Psoas muscle (tissue), 8 donors: ENCODE measurements at places on chromosomes 3 and 15.
A peak's percentile ranks its signal among the peaks of the same experiment; 100 is the strongest.

- H3K4me3 ChIP-seq: no peak overlapping the region
- no peaks in the 10 kb centered on the region for H3K36me3 ChIP-seq
- H3K27me3 ChIP-seq: no peaks in the 10 kb centered on the region
- H3K4me1 ChIP-seq: peaks cover 7% of the 10 kb centered on the region
- DNase-seq: peak; percentile 33
Measured at GRCh38 chr3:195591220-195591619, 7.5 kb upstream of the APOD start.

DNA sequence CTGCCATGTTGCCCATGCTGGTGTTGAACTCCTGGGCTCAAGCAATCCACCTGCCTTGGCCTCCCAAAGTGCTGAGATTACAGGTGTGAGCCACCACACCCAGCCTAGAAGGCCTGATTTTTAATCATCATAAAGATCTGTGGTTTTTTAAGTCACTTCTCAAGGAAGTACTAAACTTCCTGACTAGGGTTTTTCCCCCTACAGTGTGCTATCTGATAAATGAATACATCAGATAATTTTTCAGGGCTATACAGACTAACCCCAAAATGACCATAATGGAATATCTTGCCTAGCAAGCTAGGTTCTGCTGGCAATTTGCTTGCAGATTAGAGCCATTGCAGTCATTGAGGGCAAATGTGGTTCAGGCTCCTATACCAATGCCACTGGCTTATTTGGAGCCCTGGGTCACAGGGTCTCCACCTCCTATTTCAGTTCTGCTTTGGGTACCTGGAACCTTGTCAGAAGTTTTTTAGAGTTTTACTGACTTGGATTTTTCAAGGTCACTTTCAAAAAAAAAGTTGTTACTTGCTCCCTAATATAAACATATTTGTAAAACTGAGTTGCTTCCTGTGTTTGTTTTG lies 80.8 kb downstream of the SLC49A4 start:
- DNase-seq: no peak
- H3K4me1 ChIP-seq: no peaks in the 10 kb centered on the region
- H3K27ac ChIP-seq: no peak overlapping the region
- peaks cover 71% of the 10 kb centered on the region for H3K36me3 ChIP-seq
- no peak overlapping the region for H3K4me3 ChIP-seq
- no peaks in the 10 kb centered on the region for H3K27me3 ChIP-seq

DNA sequence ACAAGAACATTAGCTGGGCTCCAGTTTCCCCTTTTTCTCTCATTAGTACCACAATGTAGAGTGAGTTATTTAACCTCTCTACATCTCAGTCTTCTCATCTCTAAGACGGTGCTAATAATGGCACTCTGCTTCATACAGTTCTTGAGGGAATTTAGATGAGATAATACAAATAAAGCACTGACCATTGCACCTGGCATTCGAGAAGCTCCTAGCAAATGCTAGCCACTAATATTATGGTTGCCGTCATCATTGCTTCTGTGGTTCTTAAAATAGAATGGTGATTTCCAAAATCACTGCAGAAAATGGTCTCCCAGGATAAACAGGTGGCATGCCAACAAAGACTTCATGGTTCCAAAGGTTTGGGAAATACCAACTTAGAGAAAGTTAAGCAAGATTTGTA lies 213.0 kb downstream of the RORA start:
- H3K4me3 ChIP-seq: no peak overlapping the region
- H3K36me3 ChIP-seq: no peaks in the 10 kb centered on the region
- H3K4me1 ChIP-seq: peaks cover 28% of the 10 kb centered on the region

DNA sequence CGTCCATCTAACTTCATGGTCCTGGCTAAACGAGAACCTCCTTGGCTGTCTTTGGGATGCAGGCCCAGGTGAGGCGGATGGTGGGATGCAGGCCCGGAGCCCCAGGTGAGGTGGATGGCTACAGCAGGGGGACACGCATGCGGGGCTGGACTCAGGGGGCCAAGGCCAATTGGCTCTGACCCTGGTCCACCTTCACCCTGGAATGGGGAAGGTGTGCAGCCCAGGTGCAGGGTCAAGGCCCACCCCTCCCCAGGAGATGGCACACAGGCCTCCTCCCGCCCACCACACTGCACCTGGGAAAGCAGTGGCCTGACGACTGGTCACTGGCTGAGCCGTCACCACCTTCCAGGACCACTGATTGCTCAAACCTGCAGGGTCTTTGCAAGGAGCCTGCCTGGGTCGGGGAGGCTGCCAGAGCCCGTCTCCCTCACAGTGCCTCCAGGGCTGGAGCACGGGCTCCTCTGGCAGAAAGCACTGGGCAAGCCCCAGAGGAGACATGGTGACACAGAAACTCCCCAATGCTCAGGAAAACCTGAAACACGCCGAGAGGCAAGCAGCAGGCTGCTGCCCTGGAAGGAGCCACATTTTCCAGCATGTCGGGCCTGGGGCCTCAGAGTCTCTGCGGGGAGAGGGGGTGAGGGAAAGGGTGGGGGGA lies 159.6 kb downstream of the LRRK1 start:
- no peaks in the 10 kb centered on the region for H3K27me3 ChIP-seq
- H3K4me1 ChIP-seq: no peaks in the 10 kb centered on the region
- no peaks in the 10 kb centered on the region for H3K36me3 ChIP-seq

- no peak for DNase-seq
- H3K27ac ChIP-seq: no peak overlapping the region
- H3K4me3 ChIP-seq: no peak overlapping the region
- H3K4me1 ChIP-seq: no peaks in the 10 kb centered on the region
- no peaks in the 10 kb centered on the region for H3K36me3 ChIP-seq
Measured at GRCh38 chr3:148848410-148848809, 16.7 kb upstream of the CPA3 start.

- H3K4me3 ChIP-seq: peak overlapping the region; percentile 65
- no peaks in the 10 kb centered on the region for H3K36me3 ChIP-seq
- no peak for DNase-seq
- H3K4me1 ChIP-seq: no peaks in the 10 kb centered on the region
- no peak overlapping the region for H3K27ac ChIP-seq
Measured at GRCh38 chr15:39578851-39579486, 1.9 kb upstream of the THBS1 start.

- H3K36me3 ChIP-seq: no peaks in the 10 kb centered on the region
- no peak overlapping the region for H3K4me3 ChIP-seq
- H3K27me3 ChIP-seq: no peaks in the 10 kb centered on the region
- no peaks in the 10 kb centered on the region for H3K4me1 ChIP-seq
Measured at GRCh38 chr3:8838765-8839423, 69.5 kb upstream of the OXTR start.

GRCh38 chr3:33417066-33417673 lies 23.0 kb downstream of the UBP1 start:
- peaks cover 65% of the 10 kb centered on the region for H3K36me3 ChIP-seq
- no peak for DNase-seq
- H3K27ac ChIP-seq: no peak overlapping the region
- peaks cover 4% of the 10 kb centered on the region for H3K4me1 ChIP-seq

- H3K4me3 ChIP-seq: no peak overlapping the region
- peaks cover 4% of the 10 kb centered on the region for H3K27me3 ChIP-seq
- H3K27ac ChIP-seq: no peak overlapping the region
- H3K4me1 ChIP-seq: no peaks in the 10 kb centered on the region
- DNase-seq: no peak
Measured at GRCh38 chr3:184596886-184597575, 35.4 kb downstream of the EPHB3 start.

DNA sequence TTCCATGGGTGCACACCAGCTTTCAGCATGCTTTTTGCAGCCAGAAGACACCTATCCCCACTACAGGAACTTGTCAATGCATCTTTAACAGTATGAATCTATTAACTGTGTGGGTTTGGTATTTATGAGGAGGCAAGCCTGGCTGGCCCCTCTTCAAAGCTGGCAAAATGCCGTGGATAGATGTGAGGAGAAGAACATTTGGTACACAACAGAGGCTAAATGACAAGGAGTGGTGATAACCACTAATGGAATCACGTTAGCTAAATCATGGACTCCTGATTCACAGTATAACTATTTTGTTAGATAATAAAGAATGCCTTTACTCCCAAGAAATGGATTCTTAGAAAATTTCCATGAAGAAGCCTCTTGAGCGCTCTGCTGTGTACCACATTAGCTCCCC lies 187.2 kb downstream of the CLSTN2 start:
- H3K27ac ChIP-seq: no peak overlapping the region
- DNase-seq: no peak
- H3K27me3 ChIP-seq: no peaks in the 10 kb centered on the region
- H3K36me3 ChIP-seq: no peaks in the 10 kb centered on the region

DNA sequence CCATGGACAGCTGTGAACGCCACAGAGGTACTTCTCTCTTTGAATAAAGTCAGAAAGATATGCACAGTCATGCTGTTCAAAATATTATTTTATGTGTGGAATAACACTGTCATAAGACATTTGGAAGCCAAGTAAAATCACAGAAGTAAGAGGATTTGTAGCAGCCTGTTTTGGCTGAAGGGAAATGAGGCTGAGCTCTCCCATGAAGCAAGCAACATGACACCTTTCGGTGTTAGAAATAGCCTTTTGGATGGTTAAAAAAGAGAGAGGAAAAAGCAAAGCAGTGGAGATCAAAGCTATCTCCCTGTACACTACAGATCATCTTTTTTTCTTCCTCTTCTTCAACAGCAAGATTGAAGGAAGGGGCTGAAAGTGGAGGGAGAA lies 755.3 kb downstream of the ROBO1 start:
- DNase-seq: no peak
- H3K4me3 ChIP-seq: peak overlapping the region; percentile 40
- no peaks in the 10 kb centered on the region for H3K4me1 ChIP-seq
- H3K27ac ChIP-seq: peak overlapping the region; percentile 72
- no peaks in the 10 kb centered on the region for H3K36me3 ChIP-seq

GRCh38 chr3:101279765-101280385 lies 40.5 kb downstream of the IMPG2 start:
- no peak overlapping the region for H3K4me3 ChIP-seq
- H3K4me1 ChIP-seq: no peaks in the 10 kb centered on the region
- DNase-seq: no peak
- H3K36me3 ChIP-seq: no peaks in the 10 kb centered on the region
- H3K27me3 ChIP-seq: no peaks in the 10 kb centered on the region

GRCh38 chr3:138539352-138539751 lies 54.7 kb downstream of the CEP70 start:
- no peaks in the 10 kb centered on the region for H3K27me3 ChIP-seq
- H3K4me1 ChIP-seq: no peaks in the 10 kb centered on the region
- H3K4me3 ChIP-seq: no peak overlapping the region
- H3K27ac ChIP-seq: no peak overlapping the region
- peaks cover 16% of the 10 kb centered on the region for H3K36me3 ChIP-seq
- no peak for DNase-seq

DNA sequence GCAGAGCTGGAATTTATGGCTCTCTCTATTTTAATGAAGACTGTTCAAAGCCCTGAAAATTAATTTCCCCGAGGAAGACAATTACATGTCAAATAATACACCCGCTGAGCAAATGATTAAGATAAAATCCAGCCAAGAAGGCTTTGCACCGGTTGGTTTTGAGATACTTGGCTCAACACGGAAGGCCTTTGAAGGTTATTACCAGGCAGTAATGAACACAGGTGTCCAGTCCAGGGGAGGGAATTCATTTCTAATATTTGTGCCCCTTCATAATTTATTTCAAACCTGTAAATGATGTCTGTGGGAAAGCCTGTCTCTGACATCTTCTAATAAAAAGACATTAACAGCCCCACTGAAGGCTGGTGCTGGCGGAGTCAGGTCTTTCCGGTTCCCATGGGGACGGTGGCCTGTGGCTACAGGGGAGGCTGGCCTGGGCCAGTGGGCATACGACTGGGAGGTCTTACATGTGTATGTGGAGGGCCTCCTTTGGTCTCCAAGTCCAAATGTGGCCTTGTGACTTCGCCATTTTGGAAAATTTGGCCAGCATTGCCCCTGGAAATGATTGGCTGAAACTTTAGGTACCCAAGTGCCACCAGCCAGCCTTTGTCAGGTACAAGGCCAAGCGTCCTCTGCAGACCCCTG lies 49.9 kb upstream of the IQSEC1 start:
- no peak overlapping the region for H3K4me3 ChIP-seq
- H3K4me1 ChIP-seq: no peaks in the 10 kb centered on the region
- DNase-seq: no peak
- H3K27ac ChIP-seq: no peak overlapping the region
- no peaks in the 10 kb centered on the region for H3K36me3 ChIP-seq

- DNase-seq: no peak
- no peak overlapping the region for H3K27ac ChIP-seq
- no peaks in the 10 kb centered on the region for H3K4me1 ChIP-seq
- no peak overlapping the region for H3K4me3 ChIP-seq
- H3K27me3 ChIP-seq: no peaks in the 10 kb centered on the region
- H3K36me3 ChIP-seq: peaks cover 100% of the 10 kb centered on the region
Measured at GRCh38 chr3:53230041-53230621, 25.7 kb downstream of the TKT start.

- H3K36me3 ChIP-seq: no peaks in the 10 kb centered on the region
- no peak overlapping the region for H3K27ac ChIP-seq
- DNase-seq: no peak
- H3K27me3 ChIP-seq: no peaks in the 10 kb centered on the region
Measured at GRCh38 chr3:111173328-111173900, 101.8 kb downstream of the NECTIN3 start.

DNA sequence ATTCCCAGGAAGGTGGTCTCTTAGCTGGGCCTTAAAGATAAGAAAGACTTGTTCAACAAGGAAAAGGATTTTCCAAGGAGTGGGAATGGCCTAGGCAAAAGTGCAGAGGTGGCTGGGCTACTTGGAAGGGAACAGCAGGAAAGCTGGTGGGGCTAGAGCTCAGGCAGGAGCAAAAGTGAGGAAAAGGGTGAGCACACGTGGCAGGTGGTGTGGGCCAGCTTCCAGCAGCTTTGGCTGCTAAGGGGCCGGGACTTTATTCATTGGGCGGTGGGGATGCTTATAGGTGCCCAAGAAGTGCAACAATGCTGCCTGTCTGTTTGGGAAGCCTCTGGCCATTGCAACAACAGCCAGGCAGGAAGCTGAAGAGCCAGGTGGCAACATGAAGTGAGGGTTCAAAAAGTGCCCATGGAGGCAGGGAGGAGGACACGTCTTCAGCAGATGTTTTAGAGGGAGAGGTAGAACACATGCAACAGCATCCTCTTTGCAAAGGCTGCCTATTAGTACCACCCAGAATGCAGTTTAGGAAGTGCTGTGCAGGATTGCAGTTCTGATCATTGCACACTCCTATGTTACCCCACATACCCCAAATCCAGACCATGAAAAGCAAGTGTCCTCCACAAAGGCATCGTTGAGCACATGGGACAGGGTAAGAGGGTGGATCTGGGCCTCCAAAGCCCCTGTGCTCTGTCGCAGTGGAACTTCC lies 13.8 kb downstream of the ALDH1A3 start:
- no peak for DNase-seq
- H3K36me3 ChIP-seq: no peaks in the 10 kb centered on the region
- peaks cover 2% of the 10 kb centered on the region for H3K27me3 ChIP-seq
- H3K27ac ChIP-seq: no peak overlapping the region
- no peaks in the 10 kb centered on the region for H3K4me1 ChIP-seq

- H3K4me3 ChIP-seq: no peak overlapping the region
- peak overlapping the region; percentile 48 for H3K27ac ChIP-seq
- no peaks in the 10 kb centered on the region for H3K36me3 ChIP-seq
Measured at GRCh38 chr3:15805756-15806266, 8.0 kb upstream of the ANKRD28 start.

- no peak overlapping the region for H3K4me3 ChIP-seq
- H3K27me3 ChIP-seq: no peaks in the 10 kb centered on the region
- DNase-seq: no peak
Measured at GRCh38 chr3:181896605-181897004, 184.9 kb downstream of the SOX2 start.

- H3K36me3 ChIP-seq: no peaks in the 10 kb centered on the region
- H3K27ac ChIP-seq: no peak overlapping the region
- no peak overlapping the region for H3K4me3 ChIP-seq
- H3K4me1 ChIP-seq: no peaks in the 10 kb centered on the region
Measured at GRCh38 chr3:43874731-43875130, 184.0 kb downstream of the ABHD5 start.

GRCh38 chr15:73965094-73965757 lies 26.9 kb downstream of the STOML1 start:
- no peak overlapping the region for H3K27ac ChIP-seq
- H3K27me3 ChIP-seq: no peaks in the 10 kb centered on the region
- H3K4me1 ChIP-seq: no peaks in the 10 kb centered on the region
- no peaks in the 10 kb centered on the region for H3K36me3 ChIP-seq
- no peak for DNase-seq
